ENCODE measurements at places on chromosomes 2 and 18.

DNA sequence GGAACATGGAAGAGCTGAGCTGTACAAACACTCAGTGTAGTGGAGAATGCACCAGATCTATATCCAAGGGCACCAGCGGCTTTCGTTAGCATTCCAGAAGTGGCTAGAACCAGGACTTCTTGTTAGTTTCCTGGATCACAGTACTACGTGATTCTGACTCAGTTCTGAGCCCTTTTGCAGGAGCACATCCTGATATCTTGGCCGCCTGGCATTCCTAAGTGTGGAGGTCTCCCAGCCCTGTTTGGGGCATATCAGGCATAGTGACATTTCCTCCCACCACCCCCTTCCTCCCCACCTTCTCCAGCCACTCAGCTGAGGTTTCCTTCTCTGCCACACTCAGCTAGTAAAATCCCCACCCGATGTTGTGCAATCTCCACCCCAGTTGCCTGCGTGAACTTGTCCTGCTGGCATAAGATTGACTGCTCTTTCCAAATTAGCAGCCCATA lies 63.4 kb downstream of the BMP10 start:
- DNase-seq = no peak

- DNase-seq = no peak
Measured at GRCh38 chr18:31716362-31716761, 32.0 kb upstream of the B4GALT6 start.

DNA sequence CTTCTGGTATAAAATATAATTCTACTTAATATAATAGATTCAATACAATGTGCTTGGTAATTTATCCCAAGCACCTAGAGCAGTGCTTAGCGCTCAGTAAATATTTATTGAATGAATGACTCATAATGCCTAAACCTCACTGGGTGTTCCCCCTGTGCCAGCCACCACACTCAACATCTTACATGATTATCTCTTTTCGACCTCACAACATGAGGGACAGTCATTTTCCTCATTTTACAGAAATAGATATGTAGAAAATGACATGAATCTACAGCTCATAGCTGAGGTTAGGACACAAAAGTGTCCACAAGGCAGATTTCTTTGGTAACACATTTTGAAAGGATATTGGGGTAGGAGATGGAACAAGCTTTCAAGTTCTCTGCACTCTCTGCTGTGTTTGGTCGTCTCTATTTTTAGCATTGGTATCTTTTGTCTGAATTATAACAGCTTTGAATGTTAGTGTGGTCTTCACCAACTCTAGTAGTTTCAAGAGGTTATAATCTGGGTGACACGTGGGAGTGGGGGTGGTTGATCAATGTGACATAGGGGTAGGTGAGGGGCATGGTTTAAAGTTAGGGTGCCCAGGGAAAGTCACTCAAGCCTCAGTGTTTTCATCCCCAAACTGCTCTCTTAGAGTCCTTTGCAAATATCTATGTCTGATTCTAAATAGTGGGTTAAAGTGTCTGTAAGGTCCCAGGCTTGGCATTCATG lies 9.8 kb downstream of the MYOM1 start:
- no peak for DNase-seq

DNA sequence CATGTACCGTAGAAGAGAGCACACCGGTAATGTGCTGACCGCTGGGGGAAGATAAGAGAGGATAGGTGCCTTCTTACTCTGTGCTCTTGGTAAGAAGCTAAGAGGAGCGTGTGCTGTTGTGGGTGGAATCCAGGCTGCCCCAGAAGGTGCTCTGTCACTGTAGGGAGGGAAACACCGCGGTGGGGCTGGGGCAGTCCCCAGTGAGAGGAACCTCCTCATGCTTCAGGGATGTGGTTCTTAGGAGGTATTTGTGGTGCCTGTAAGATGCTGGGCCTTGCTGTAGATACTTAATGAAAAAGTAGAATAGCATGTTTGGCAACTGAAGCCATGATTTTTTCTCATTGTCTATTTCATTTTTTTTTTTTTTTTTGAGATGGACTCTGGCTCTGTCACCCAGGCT lies 1.1 kb downstream of the COLEC11 start:
- peak; percentile 38 for DNase-seq

DNA sequence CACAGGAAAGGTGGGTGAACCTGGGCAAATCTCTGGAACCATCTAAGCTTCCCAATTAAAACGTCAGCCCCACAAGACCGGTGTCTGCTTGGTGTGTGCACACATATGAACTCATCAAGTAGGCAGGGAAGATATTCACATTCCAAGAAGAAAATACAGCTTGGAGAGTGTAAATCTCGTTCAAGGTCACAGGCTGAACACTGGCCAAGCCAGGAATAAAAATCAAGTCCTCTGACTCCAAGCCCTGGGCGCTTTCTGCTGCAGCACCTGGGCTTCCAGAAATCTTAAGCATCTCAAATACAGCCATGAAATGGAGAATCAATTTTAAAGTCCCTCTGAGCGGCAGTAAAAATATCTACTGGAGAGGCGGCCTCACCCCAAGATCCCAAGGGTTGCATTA lies 150.9 kb downstream of the TWIST2 start:
- DNase-seq = no peak

DNA sequence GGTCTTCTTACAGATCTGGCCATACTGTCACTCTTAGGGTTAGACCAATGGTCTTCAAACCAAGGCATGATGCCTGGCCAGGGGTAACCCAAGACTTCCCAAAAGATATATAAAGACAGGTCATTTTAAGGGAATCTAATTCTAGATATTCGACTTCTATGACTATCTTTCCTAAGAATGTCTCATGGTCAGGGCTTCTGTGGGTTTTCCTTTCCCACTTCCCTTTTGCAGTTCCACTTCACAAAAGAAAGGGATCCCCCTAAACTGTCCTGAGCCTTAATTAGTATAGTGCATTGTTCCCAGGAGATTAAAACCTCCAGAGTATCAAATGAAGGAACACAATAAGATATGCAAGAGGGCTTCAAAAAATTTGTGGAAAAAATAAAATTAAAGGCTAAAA lies 223.6 kb upstream of the SIX2 start:
- DNase-seq = no peak

DNA sequence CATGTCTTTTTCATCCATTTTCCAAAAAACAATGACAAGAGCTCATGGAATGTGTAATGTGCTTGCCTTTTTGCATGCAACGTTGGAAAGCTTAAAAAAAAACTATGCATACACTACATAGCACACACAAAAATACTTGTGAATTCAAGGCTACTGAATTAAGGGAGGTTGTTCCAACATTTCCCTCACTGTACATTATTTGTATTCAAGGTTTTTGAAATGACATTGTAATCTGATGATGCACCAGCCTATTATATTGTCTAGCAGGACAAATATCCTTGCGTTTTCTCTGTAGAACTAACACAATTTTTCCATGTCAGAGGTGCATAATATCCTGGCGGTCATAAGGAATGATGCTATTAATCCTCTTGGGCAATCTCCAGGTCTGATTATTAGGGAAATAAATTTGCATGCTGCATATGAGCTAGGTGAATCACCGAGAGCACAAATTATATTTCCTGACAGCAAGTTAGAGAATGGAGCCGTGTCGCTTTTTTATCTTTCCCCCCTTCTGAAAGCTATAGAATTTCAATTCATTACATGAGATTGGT lies 836.9 kb upstream of the FANCL start:
- no peak for DNase-seq

DNA sequence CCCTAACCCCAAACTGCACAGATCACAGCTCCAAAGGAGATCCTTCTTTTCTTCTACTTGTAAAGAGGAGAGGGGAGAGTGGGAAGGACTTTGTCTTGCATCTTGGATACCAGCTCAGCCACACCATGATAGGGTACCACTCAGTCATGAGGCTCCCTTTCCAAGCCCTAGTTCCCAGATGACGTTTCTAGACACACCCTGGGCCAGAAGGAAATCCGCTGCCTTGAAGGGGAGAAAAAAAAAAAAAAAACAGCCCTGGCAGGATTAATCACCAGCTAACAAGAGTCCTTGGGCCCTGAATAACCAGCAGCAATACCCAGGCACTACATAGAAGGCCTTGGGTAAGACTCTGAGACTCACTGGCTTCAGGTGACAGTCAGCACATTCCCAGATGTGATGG lies 36.9 kb downstream of the ST8SIA3 start:
- no peak for DNase-seq

GRCh38 chr2:20451341-20451740 lies 4.5 kb downstream of the RHOB start:
- no peak for DNase-seq

DNA sequence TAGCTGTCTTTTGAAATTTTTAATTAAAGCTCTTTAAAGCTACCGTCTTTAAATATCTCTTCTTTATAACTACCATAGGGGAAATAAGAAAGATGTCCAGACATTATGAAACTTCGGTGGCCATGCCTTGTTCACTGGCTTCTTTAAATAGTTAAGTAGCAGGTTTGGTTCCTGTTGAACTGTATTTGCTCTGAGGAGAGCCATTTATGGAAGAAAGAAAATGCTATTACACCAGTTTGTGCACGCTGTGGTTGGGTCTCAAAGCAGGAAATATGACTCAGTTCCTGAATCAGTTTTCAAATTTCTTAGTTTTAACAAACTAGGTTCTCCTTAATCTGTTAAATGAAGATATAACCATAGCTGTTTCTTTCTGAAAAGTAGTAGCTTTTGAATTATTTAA lies 12.2 kb downstream of the ARPC2 start:
- peak; percentile 8 for DNase-seq

DNA sequence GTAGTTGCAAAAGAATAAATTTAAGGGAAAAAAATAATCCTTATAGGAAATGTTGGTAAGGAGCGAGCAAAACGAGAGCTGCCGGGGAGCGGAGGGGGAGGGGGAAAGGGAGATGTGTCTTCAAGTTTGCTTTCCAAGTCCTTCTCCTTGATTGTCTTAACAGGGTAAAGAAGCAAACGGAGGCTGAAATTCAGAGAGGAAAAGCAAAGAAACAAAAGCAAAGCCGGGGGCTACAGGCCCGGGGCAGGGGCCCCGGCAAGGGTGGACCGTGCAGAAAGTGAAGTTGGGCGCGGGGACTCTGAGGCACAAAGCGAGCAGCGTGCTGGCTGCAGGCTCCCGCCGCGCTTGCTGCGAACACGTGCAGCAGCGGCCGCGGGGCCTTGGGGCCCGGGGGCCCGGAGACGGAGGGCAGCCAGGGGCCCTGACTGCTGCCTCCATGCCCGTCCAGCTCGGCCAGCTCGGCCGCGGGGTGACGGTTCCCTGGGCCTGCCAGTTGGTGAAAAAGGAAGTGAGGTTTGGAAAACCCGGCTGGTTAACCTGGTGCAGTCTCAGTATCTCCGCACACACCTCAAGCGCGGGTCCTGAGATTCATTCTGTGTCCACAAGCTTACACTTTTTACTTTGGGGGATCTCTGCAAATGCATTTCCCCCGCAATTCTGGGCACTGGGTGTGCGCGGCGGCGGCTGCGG lies 4.1 kb downstream of the BCL11A start:
- no peak for DNase-seq

DNA sequence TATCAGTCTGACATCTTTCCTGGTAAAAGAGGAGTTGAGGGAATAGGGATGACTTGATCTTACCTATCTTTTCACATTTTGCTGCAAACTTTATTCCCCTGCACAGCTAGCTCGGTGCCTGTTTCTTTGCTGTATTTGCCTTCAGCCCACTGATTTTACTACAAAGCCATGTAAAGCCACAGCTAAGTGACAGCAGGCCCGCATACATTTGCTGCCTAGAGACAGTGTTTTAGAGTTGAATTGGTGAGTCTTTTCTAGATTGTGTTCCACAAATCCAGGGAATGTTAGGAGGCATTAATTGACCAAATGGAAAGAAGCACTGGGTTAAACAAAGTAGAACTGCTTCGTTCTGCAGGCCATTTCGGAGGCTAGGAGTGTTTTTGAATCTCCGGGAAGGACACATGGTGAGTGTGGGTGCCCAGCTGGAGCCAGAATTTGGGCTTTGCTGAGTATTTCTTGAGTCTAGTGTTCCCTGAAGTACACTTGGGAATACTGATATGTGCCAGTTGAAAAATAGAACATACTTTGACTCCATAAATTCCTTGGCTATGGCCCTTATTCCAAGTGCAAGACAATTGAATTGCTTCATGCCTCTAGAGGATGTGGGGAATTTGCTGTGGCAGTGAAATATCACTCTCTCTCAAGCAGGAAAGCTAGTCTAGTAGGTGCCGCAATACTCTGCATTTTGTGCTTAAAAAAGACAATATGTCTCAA lies 329.8 kb downstream of the PTPRM start:
- DNase-seq = no peak

GRCh38 chr2:28750316-28751251 lies 1.0 kb upstream of the PPP1CB start:
- DNase-seq = peak; percentile 34

DNA sequence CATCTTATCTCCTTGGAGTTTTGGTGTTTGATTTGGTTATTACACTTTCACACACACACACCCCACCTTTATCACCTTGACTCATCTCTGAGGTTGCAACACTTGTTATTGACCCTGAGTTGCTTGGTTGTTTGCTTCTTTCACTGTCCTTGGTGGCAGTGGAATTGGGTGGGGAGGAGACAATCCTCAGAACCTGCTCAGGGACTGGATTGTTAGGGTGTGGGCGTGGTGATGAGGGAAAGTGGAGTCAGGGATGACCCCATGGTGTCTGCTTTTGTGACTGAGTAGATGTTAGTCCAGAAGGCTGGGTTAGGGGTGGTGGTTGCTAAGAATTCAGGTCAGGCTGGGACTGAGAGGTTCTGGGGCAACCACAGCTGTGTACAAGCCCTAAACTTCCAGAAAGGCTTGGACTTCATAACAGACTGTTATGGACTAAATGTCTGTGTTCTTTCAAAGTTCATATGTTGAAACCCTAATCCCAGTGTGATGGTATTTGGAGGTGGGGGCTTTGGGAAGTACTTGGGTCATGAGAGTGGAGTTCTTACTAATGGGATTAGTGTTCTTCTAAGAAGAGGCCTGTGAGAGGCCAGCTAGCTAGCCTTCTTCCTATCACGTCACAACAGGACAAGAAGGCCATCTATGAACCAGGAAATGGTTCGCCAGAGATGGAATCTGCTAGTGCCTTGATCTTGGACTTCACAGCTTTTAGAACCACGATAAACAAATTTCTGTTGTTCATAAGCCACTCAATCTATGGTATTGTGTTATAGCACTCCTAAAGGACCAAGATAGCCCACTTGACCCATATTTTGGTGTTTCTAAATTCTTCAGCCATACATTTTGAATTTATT lies 3.4 kb upstream of the DIS3L2 start:
- no peak for DNase-seq

GRCh38 chr2:48110492-48110891 lies 204.2 kb upstream of the FBXO11 start:
- DNase-seq = no peak

- no peak for DNase-seq
Measured at GRCh38 chr2:202072226-202072625, 829 bp upstream of the KIAA2012 start.

DNA sequence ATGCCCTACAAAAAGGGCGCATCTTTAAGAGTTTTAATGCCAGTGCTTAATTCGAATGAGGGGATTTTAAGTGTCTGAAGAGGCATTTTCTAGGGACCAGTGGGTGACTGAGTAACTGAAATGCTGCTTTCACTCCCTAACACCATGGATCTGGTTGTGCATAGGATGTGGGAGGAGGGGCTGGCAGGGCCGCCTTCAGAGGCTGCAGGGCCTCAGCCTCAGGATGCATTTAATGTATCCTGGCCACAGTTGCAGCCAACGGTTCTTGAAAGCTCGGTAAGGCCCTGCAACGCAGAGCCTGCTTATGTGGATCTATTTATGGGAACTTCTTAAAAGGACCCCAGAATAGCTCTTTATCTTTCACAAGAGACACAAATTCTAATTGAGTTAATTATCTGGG lies 25.8 kb upstream of the IL18RAP start:
- DNase-seq = no peak
